ENCODE measurements at places on chromosomes 6 and 20.
A peak's percentile ranks its signal among the peaks of the same experiment; 100 is the strongest.

- DNase-seq = no peak
Measured at GRCh38 chr20:47557218-47557617, 55.5 kb downstream of the NCOA3 start.

- no peak for DNase-seq
Measured at GRCh38 chr6:170004585-170005210, 253.3 kb downstream of the ERMARD start.

GRCh38 chr6:44269921-44270525 lies at the start of gene TMEM151B:
TSS of gene TMEM151B (plus strand) at chr6:44270450. CDS start at chr6:44270743, 293 bp downstream.
- no peak for DNase-seq

GRCh38 chr6:52361414-52361944 lies 472 bp upstream of the PAQR8 start:
- DNase-seq = peak; percentile 32

- DNase-seq = peak; percentile 59
Measured at GRCh38 chr6:144349690-144350527, 64.8 kb downstream of the UTRN start.

GRCh38 chr20:63121749-63122405 lies 94.1 kb downstream of the YTHDF1 start:
- no peak for DNase-seq

- DNase-seq = no peak
Measured at GRCh38 chr6:17057322-17057721, 44.5 kb upstream of the STMND1 start.

- DNase-seq = peak; percentile 72
Measured at GRCh38 chr6:118650582-118651281, 659 bp downstream of the CEP85L start.

DNA sequence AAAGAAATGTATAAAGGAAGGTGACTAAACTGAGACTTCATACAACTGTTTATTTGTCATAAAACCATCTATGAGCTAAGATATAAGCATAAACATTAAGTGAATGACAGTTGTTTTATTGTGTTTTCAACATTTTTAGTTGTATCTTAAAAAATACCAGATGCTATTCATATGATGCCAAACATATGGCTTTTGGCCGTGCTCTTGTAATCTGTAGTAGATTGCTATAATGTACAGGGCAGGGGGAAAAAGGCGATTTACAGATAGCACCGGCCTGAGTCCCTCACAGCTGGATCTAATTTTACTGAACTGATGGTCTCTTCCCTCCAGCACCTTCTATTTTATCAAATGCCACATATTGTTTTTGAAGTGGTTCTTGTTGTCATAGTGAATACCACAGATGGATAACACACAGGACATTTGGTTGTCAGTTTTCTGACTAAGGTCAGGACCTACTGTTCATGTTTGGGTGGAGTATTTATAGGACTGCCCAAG lies 48.2 kb downstream of the CENPW start:
- no peak for DNase-seq

- no peak for DNase-seq
Measured at GRCh38 chr20:41234546-41234945, 83.0 kb downstream of the ZHX3 start.

- no peak for DNase-seq
Measured at GRCh38 chr6:94071835-94072234, 652.5 kb upstream of the EPHA7 start.

DNA sequence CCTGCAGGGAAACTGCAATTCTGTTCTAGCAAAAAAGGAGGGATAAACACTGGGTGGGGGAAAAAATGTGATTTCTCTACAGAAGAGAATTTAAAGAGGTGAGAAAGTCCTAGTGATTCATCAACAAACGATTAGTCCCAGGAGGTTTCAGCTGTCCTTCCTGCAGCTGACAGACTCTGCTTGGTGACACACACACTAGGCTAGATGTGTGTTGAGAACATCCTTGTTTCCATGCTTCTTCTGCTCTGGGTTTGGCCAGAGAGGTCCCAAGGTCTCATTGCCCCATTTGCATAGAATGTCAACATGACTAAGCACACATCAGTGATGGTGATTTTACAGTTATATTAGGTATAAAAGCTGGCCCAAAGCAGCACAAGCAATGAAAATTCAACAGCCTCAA lies 258.3 kb downstream of the NFATC2 start:
- no peak for DNase-seq

DNA sequence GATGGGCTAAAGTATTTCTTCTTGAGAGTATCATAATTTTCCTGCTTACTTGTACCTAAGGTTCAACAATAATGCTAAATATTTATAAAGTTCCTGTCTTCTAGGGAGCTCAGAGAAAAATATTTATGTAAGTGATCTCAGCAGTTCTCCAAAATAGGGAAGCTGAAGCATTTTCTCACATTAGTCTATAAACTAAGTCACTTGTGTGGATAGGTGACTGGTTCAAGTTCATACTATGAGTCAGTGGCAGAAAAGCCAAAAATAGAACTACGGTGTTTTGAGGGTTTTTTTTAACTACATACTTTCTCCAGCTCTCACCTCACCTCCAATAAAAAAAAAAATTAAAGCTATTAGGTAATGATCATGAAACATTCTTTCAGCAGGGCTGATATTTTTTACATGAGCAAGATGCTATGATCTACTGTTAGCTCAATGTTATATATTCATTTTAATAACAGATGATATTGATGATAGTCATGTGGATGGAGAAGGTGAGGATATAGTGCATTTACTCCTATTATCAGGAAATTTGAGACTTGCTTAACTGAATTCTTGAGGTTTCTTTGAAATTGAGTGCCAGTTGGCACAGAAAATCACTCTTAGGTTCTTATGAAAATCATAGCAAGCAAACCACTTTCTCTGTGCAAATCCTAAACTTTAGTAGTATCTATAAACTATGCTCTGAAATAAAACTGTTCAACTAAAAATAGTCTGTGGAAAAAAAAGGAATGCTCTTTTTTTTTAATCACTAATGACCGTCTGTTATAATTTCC lies 4.1 kb upstream of the MOXD1 start:
- DNase-seq = peak; percentile 42

- peak; percentile 18 for DNase-seq
Measured at GRCh38 chr6:35139924-35140638, 1.1 kb downstream of the TCP11 start.

DNA sequence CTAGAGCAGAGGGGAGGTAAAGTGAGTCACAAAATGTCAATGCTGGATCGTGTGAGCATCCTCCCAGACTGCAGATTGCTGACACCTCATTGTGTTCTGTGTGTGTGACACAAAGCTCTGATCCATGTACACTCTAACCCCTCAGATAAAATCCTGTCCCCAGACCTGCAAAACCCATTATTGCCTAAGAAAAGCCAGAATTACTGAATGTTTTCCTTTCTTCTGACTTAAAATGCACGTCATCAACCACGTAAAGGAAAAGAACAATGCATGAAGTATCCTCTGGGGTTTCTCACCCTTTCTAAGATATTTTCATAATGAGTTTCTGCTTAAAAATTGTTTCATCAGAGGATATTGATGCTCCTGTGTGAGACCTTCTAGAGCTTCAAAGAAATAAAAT lies 218.0 kb upstream of the PREP start:
- no peak for DNase-seq

GRCh38 chr6:149503276-149503675 lies 18.5 kb upstream of the ZC3H12D start:
- no peak for DNase-seq

DNA sequence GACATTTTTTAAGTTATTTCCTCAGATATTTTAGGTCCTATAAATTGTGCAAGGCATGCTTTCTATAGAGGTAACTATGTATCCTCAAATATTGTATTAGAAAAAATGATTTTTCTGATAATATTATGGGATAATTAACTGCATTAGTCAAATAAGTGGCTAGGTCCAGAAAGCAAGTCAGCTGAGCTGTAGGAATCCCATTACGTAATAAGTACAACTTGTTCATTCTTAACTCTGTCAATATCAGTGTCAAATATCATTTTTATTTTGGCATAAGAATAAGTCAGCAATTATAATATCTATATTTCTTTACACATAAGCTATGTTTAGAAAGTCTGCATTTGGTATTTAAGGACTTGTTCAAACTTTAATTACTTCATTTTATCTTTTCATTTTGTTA lies 830.9 kb upstream of the GJE1 start:
- no peak for DNase-seq

GRCh38 chr6:150492507-150492906 lies 107.2 kb upstream of the PLEKHG1 start:
- no peak for DNase-seq

DNA sequence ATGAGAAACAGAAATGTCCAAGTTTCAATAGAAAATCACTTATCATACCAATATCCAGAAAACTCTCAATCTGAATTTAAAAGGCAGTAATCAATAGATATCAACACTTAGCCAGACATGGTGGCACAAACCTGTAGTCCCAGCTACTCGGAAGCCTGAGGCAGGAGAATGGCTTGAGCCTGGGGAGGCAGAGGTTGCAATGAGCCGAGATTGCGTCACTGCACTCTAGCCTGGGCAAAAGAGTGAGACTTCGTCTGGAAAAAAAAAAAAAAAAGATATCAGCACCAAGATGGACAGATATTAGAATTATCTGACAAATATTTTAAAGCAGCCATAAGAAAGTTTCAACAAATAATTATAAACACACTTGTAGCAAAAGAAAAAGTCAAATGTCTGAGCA lies 47.0 kb downstream of the TCP11 start:
- DNase-seq = no peak

- DNase-seq = no peak
Measured at GRCh38 chr6:45640081-45640491, 262.4 kb upstream of the SUPT3H start.
